ENCODE measurements at places on chromosomes 3 and 15.

DNA sequence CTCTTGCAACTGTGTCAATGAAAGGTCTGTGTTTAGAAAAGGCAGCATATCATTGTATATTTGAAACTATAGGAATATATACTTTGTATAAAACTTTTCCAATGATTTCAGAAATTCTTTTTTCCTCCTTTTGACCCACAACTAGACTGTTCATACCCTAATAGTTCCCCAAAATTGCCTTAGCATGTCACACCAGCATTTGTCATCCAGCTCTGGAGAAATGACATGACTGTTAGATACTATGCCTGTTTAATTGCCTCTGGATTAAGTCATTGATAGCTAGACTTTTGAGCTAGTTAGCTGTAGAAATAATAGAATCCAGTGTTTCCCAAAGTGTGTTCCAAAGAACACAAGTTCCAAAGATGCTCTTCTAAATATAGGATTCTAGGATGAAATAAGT is 32.4 kb downstream of the B3GALNT1 start:
- DNase-seq = no peak

DNA sequence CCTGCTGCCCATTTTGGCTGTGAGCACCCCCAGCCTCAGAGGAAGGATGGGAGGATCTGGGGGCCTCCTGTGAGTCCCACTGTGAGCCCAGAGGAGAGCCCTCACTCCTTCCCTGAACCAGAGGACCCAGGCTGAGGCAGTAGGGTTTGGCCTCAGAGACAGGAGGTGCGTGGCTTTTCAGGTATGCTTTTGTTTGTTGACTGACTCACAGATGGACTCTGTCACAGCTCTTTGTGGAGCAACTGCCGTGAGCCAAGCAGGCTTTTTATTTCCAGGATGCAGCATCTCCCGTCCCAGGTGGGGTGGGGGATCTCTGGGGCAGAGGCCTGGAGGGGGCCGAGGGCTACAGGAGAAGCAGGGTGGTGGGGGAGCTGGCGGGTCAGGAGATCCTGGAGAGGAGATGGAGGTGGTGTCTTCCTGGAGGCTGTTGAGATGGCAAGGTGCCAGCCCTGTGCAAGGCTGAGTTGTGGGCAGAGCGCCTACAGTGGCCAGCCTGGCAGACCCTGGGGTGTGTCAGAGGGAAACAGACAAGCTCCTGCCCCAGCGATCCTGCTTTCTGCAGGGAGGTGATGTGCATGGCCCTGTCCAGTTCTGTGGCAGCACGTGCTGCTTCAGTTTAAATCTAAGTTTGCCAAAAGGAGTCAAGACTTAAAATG is 24.0 kb downstream of the PLXNA1 start:
- no peak for DNase-seq

DNA sequence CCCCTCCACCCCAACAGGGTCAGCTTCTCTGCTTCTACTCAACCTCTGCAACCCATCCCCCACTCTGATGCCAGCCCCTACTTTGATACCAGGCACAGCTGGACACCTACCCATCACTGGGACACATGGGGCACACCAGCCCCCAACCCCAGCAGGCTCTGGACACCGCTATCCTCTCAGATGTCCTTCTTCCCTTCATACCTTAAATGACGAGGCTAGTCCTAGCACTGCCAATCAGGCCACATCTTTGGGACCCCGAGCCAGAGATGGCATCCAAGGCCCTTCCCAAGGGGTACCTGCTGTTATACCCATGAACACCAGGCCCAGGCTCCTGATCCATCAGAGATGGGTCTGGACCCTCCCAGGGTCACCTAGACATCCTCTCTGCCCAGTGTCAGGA is 10.6 kb downstream of the POC1A start:
- no peak for DNase-seq

DNA sequence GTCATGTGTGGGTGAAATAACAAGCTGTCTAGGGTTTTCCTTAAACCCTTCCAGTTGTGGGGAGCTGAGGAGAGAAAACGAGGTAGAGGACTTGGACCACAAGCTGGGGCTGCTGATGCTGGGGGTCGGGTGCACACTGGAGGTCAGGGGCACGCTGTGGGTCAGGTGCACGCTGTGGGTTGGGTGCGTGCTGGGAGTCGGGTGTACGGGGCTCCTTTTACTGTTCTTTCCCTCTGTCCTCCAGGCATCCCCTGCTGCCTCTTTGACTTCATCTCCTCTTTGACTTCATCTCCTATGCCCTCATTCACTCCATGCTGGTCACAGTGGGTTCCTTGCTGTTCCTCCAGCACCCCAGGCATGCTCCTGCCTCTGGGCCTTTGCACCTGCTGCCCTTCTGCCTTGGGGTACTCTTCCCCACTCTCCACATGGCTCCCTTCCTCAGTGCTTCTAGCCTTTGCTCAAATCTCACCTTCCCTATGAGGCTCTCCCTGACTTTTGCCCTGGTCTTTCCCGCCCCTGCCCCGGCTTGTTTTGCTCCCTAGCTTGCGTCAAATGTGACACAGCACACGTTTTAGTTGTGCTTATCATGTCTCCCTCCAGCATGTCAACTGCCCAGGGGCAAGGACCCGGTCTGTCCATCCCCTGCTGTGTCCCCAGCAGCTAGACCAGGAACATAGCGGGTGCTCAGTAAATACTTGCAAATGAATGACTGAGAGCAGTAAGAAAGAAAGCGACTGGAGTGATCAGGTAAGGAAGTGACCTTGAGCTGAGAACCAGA is 45.4 kb downstream of the WNT7A start:
- no peak for DNase-seq

DNA sequence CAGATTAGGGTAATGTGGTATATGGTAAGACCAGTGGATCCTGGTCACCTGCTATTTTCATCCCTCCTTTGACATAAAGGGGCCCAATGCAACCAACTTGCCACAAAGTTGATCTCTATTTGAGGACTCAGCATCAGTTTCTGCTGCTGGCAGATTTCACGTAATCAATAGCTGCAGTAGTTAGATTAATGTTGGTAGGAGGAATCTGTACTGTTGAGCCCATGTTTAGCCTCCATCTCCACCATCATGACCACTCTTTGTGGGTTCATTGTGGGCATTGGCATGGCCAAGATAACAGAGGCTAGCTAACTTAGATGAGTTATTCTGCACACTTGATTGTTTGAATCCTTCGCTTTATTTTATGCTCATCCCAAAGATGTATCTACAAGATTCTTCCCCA is 29.9 kb downstream of the CGGBP1 start:
- DNase-seq = no peak

- DNase-seq = no peak
Observed at GRCh38 chr3:60177726-60178125, 1073.5 kb downstream of the FHIT start.

DNA sequence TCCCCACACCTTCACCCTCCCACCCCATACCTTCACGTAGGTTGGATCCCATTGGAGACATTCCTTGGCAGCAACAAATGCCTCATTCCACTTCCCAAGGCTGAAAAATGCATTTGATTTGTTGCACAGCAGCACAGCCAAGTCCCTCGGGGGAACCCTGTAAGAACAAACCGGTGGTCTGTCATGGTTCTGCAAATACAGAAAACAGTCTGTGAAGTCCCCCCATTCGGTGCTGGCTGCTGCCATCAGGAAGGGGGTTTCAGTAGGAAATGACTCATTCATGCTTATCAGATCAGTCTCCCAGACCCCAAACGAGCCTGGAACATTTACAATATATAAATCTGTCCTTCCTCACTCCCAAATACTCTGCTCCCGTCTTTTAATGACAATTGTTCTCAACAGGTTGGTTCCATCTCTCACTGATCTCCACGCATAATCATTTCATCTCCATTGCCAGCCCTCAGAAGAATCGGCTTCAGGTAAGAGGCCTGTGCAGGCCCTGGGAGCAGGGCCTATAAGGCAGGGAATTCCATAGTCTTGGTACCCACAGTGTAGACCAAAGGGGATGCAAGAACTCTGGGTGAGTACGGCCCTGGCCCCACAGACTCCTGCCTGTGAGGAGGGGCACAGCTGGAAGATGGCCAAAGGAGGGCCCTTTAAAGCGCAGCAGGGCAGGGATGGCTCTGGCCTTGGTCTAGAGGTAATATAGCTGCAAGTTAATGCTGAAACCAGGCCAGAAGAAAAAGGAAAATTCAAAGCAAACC is 41.6 kb downstream of the TRANK1 start:
- DNase-seq = no peak

DNA sequence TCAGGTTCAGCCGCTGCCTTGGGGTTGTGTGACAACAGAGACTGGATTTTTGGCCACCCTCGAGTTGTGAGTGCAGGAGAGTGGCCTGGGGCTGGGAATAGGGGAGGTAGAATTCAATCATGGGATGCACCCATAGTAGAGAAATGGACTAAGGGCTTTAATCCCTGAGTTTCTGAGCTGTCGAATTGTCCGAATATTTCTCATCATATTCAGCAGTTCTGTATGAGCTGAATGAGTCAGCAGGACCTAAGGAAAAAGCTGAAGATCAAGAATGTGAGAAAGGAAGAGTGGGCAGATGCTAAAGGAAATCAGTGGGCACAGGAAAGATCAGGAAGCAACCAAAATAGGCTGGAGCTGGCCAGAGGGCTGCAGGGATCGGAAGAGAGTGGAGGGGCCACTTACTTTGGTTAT is 44.4 kb upstream of the SACM1L start:
- no peak for DNase-seq

DNA sequence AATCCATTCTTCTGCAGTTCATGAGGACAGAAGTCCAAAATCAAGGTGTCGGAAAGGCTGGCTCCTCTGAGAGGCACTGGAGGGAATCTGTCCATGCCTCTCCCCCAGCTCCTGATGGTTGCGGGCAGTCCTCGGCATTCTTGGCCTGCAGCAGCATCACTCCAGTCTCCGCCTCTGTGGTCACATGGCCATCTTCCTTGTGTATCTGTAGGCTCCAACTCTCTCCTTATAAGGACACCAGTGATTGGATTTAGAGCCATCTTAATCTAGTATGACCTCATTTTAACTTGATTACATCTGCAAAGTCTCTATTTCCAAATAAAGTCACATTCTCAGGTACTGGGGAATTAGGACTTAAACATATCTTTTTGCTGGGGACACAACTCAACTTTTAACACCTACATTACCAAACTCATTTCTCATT is 56.0 kb upstream of the FLNB start:
- no peak for DNase-seq

GRCh38 chr3:58804914-58805313 is 138.3 kb upstream of the FAM3D start:
- no peak for DNase-seq

DNA sequence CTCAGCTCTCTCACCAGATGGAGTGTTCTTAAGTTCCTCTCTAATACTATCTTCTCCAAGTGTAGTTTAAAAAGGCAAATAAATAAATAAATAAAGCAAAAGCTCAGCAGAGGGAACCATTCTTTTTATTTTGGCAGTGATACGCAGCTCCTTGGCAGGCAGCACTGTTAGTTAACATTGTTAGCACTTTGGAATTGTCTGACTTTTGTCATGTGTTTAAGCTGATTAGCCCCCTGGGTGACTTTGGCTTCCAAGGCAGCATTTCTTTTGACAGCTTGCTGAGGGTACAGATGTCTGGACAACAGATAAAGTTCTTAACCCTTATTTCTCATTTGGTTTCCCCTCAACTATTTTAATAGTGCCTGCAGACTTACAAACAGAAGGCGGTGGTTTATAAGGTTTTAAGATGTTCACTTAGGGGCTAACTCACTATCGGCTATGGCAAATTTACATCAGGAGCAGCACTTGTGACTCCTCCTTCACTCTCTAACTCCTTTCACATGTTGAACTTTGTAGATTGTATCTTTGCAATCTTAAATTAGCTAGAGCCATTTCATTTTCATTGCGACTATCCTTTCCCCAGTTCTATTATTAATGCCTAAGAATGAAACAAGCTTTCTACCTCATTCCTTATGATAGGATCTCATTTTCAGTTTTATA is 213.4 kb downstream of the ZBBX start:
- no peak for DNase-seq

GRCh38 chr3:85939074-85939482 is 980.3 kb downstream of the CADM2 start:
- no peak for DNase-seq

DNA sequence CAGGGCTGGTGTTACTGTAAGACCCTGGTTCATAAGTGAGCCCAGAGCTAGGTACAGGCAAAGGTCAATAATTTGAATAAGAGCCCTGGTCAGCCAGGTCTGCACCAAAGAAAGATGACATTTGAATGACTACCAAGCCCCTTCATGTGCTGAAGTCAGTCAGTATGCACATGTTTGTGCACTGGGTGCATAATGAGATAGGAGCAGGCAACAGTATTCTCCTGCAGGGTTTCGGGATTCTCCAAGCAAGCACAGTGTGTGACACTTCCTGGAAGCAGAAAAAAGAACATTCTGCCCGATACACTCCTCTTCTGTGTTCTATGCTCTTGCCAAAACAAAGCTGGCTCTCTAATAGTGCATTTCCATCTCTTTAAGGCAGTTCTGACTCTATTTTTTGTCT is 5.5 kb upstream of the IMPDH2 start:
- no peak for DNase-seq

- no peak for DNase-seq
Observed at GRCh38 chr3:160841455-160841854, 85.4 kb downstream of the PPM1L start.

DNA sequence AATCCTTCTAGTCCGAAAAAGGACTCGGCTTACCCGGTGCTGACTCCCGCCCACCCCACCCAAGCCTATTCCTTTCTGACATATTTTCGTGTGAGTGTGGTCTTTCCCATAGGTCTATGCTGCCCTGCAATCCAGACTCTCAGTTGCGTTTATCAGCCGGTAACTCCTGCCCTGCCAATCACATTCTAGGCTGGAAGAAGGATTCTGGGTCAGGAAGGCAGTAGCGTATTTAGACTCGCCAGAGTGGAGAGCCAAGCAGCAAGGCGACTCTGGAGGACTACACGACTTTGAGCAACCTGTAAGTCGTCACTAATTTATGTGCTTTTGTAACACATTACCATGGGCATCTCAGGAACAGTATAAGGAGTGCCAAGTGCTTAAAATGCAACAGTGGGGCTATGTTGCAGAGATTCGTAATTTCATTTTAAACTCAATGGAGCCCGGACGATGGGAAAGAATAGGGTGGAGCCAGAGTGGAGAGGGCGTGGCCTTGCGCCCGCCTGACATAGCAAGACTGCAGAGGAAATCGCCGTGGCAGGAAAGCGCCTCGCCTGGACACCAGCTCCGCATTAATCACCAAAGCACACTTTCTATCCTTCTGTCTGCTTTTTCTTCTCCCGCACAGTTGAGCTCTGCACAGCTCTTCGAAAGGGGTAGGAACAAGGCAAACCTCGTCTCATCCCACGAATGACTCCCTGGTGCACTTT is 1044.2 kb downstream of the AGBL1 start:
- DNase-seq = no peak

GRCh38 chr15:74725845-74726773 is 781 bp upstream of the CYP1A1 start:
- no peak for DNase-seq

- DNase-seq = no peak
Observed at GRCh38 chr3:183837894-183838293, 12.5 kb upstream of the MAP6D1 start.
